Globus pallidus (tissue), 1 donor: ENCODE measurements at places on chromosomes 12 and 14.

DNA sequence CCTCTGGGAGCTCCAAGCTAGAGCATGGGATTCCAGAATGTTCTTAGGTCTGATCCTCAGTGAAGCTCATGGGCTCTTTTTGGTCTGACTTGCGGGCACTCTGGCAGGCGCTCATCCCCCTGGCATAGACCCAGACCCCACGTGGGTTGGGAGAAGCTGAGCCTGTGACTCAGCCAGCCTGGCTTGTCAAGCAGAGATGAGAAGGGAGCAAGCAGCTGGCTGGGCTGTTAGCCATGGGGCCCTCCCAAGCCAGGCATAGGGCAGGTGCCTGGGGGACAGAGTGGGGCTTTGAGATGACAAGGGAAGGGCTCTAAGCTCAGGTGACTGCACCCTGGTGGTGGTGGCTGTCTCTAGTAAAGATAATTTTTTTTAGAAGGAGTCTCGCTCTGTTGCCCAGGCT is 80.3 kb upstream of the NOS1 start:
- peak; percentile 53 for DNase-seq

GRCh38 chr12:31931796-31932715 is 27.2 kb upstream of the RESF1 start:
- no peak for DNase-seq

DNA sequence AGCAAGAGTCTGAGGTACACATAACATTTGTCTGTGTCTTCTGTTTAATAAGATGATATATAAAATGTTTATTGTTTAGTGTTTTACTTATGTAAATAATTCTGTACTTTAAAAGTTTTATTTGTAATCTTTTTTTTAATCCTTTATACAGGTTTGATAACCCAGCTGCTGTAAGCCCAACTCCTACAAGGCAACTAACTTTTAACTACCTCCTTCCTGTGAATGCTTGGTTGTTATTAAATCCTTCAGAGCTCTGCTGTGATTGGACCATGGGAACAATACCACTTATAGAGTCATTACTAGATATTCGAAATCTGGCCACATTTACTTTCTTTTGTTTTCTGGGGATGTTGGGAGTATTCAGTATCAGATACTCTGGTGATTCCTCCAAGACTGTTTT is 24.1 kb downstream of the TMTC3 start:
- no peak for DNase-seq

DNA sequence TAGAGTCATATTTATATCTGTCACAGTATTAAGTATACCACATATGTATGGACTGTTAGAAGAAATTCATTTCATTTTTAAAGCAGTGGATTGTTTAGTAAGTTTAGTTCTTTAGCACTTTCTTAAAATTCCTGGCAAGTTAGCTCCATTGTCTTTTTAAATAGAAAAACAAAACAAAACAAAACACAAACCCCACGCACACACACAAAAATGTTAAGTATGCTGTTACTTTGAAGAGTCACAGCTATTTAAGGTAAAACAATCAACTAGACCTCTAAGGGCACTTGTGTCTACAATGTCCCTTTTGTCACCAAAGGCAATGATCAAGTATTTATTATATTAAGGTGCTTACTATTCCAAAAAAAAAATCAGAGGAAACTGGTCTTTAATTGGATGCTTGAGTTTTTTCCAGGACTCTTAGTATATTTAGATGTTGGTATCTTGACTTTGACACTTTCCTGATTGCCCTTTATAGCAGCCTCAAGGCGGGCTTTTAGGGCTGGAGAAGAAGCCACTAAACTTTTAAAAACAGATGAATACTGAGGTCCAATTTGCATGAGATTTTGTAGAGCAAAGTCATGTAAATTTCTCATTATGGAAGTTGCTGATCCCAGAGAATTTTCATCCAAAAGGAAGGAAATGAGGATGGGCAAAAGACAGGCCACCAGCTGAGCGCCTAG is 85.5 kb upstream of the HECTD1 start:
- no peak for DNase-seq

DNA sequence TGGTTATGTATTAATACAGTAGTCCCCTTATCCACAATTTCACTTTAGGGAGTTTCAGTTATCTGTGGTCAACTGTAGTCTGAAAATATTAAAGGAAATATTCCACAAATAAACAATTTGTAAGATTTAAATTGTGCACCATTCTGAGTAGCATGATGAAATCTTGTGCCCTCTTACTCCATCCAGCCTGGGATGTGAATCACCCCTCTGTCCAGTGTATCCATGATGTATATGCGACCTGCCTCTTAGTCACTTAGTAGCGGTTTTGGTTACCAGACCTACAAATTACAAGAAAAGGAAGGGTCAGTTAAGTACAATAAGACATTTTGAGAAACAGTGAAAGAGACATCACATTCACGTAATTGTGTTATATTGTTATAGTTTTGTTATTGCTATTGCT is 39.9 kb upstream of the MDGA2 start:
- DNase-seq = no peak

DNA sequence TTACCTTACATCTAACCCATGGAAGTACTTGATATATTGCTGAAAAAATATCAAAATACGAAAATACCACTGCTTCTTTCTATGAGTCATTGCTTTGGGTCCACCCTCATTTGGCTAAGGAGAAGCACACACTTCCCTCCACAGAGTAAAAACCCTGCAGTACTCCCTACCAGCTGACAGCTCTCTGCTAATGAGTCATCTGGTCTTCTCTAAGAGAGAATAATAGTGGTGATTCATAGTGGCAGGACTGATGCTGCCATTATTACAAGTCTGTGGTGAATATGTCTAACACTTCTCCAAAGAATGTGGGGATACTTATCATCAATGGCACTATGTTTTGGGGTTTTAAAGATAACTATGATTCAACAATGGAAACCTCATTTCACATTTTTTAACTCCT is 90.7 kb downstream of the PPFIA2 start:
- DNase-seq = peak; percentile 40

DNA sequence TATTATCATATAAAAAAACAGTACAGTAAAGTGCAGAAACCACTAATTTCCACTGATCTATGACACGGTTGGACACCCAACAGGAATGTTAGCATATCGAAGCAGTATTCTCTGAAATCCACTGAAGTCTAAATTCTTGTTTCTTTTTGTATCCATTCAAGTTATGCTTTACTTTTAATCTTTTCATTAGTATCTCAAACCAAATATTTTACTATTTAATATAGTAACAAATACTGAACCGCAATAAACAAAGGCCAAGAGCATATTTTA is 41.1 kb downstream of the ATXN2 start:
- DNase-seq = no peak

DNA sequence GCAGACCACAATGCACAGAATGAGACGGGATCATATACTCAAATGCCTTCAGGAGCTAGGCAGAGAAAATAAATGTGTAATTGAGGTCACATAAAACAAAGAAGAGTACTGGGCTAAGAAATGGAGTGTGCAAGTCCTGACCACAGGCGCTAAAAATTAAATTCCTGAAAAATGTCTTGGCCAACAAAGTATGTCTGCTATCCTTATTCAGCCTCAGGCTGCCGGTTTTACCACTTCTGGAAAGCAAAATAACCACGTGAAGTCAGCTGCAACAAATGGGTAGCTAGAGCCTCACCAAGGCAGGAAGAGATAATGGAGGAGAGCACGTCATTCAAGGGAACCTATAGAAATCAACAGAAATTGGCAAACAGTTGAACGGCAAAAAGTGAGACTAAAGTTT is 3.1 kb downstream of the PYGL start:
- DNase-seq = no peak

DNA sequence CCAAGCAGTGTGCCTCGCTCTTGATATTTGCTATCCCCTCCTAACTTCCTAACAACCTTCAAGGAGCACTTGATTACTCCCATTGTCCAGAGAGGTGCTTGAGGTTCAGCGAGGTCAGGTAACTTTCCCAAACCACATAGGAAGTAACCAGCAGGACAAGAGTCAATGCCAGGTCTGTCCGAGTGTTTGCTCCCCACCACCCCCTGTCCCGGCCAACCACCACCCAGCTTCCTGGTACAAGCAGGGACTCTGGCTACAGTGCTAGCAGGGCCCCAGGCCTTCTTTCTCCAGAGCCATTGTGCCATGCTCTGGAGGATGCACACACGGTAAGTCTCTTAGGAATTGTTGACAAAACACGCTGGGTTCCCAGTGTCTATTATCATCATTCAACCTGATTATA is 49.2 kb downstream of the SYNE3 start:
- no peak for DNase-seq

DNA sequence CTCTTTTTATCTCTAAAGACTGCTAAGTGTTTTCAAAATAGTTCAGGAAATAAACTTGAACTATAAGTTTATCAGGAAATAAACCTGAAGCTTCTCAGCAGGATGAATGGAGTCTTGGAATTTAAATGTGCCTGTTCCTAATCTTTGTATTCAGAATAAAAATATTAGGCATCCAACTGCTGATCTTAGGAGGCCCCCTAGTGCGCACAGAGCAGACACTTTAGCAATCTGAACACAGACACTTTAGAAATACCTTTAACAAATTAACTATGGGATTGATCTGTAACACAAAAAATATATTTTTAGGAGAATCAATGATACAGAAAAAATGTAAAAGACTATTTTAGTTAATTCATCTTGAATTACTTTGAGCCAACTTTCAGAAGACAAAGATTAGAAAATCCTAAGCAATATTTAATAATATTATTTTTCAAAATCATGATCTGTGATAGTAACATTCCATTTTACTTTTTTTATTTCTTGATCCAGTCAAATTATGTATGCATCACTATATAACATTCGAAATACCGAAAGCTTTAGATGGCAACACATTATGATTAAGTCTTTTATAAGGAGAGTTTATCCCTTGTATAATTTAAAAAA is 80.9 kb downstream of the SLC41A2 start:
- peak; percentile 32 for DNase-seq

GRCh38 chr12:45701296-45701695 is 28.2 kb upstream of the ARID2 start:
- DNase-seq = no peak
